Thoracic aorta (tissue), 2 donors: ENCODE measurements at places on chromosomes 2 and 18. TPM values are rescaled to one million over a fixed set of nuclear protein-coding genes. Genes with fewer than 3 reads are reported as not detected.

DNA sequence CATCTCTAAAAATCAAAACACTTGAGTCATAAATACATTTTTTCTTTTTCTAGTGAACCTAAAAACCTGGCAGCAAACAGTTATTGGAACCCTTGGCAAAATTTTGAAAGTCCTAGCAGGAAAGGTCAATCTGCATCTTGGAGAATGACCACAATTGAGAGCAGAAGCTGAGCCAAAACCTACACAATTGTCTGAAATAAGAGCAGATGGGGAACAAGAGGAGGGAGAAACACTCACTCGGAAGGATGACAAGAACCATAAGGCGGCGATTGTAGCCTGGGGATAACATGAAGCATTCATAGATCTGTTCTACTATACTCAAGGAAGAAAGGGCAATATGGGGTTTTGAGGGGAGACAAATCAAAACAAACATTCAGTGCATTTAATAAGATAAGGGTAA, 117.0 kb downstream of the CHN1 start:
- DNase-seq, result no peak
- no peaks in the 10 kb centered on the region for H3K4me1 ChIP-seq
- H3K36me3 ChIP-seq, result no peaks in the 10 kb centered on the region
- H3K4me3 ChIP-seq, result no peak overlapping the region

GRCh38 chr2:37560863-37561614, 110.4 kb downstream of the CDC42EP3 start:
- H3K36me3 ChIP-seq, result no peaks in the 10 kb centered on the region
- no peak overlapping the region for H3K4me3 ChIP-seq
- peaks cover 3% of the 10 kb centered on the region for H3K4me1 ChIP-seq
- no peaks in the 10 kb centered on the region for H3K27me3 ChIP-seq
- DNase-seq, result no peak

The SP140 gene
- total RNA-seq, result 8.5 TPM

DNA sequence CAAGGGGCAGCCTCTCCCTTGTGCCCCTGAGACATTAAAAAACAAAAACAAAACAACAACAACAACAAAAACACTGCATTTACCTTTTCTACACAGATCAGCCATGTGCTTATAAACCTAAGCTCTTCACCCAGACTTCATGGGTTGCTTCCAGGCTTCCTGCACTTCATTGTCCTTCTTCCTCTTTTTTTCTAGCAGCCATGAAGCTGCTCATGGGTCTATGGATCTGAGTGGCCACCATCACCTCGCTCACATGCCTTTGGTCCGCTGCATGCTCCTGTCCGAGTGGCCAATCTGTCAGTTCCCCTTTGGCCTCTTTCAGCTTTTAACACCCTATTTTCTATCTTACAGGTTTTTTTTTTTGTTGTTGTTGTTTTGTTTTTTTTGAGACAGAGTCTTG, 9.0 kb upstream of the TET3 start:
- DNase-seq, result no peak
- peaks cover 7% of the 10 kb centered on the region for H3K4me1 ChIP-seq
- no peak overlapping the region for H3K4me3 ChIP-seq
- no peak overlapping the region for H3K27ac ChIP-seq
- H3K36me3 ChIP-seq, result no peaks in the 10 kb centered on the region
- H3K27me3 ChIP-seq, result no peaks in the 10 kb centered on the region

The EMILIN2 gene
- total RNA-seq, result 22.6 TPM

DNA sequence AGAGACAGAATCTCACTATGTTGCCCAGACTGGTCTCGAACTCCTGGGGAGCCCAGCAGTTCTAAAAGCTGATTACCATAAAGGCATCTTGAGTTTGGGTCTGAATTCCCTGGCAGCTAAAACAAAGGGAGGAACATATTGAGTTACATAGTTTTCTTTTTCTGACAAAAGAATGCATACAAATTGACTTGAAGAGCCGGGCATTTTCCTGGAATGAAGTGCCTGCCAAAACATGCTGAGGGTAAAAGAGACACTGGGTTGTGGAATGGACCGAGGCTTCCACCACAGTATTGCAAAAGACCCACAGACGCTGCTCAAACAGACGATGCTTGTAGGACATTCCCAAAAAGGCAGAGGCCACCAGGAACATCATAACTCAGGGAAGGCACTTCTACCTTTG, 35.1 kb upstream of the ROCK2 start:
- H3K4me3 ChIP-seq, result no peak overlapping the region
- no peaks in the 10 kb centered on the region for H3K27me3 ChIP-seq
- H3K36me3 ChIP-seq, result no peaks in the 10 kb centered on the region
- H3K27ac ChIP-seq, result peak overlapping the region; percentile 98
- DNase-seq, result no peak

The DOK6 gene
- 2.0 TPM for total RNA-seq

DNA sequence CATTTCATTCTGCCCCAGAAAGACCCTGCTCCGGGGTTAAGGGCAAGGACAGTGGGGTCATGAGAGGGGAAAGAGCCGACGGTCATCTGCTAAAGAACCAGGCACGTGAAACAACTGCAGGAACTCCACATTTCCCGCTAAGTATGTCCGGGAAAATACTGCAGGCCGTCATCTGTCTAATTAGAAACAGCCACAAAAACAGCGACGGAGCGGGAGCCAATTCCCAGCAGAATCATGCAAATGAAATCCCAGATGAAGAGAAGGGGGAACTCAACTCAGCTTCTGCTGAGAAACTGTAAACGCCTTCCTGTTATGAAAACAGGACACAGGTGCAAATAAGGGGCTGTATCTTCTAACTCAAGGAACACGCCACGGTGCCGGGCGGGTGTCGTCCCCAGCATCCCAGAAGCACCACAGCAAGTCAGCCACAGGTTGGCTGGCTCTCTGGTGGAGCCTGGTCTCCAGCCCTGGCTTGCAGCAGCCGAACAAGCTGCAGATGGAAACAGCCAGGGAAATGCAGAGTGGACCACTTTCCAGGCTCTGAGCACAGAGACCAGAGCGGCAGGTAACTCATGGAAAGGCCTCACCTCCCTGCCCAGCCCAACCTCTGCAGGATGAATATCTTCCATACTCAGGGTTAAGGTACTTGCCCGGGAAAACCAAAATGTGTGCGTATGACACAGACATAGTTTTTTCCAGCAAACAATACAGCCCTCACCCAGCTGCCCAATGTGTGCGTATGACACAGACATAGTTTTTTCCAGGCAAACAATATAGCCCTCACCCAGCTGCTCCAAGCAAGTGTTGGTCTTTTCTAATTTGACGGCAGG, 28.9 kb downstream of the PXDN start:
- H3K4me1 ChIP-seq, result peaks cover 72% of the 10 kb centered on the region
- no peak for DNase-seq
- peak overlapping the region; percentile 55 for H3K27ac ChIP-seq
